ENCODE measurements at places on chromosomes 16 and 17. TPM values are rescaled to one million over a fixed set of nuclear protein-coding genes. Genes with fewer than 3 reads are reported as not detected.

- no peak for DNase-seq
Observed at GRCh38 chr16:70512456-70512855, 10.9 kb downstream of the COG4 start.

- DNase-seq = no peak
Observed at GRCh38 chr16:77991701-77992100, 30.6 kb upstream of the CLEC3A start.

DRC7 gene
- 3.8 TPM for polyA plus RNA-seq

DNA sequence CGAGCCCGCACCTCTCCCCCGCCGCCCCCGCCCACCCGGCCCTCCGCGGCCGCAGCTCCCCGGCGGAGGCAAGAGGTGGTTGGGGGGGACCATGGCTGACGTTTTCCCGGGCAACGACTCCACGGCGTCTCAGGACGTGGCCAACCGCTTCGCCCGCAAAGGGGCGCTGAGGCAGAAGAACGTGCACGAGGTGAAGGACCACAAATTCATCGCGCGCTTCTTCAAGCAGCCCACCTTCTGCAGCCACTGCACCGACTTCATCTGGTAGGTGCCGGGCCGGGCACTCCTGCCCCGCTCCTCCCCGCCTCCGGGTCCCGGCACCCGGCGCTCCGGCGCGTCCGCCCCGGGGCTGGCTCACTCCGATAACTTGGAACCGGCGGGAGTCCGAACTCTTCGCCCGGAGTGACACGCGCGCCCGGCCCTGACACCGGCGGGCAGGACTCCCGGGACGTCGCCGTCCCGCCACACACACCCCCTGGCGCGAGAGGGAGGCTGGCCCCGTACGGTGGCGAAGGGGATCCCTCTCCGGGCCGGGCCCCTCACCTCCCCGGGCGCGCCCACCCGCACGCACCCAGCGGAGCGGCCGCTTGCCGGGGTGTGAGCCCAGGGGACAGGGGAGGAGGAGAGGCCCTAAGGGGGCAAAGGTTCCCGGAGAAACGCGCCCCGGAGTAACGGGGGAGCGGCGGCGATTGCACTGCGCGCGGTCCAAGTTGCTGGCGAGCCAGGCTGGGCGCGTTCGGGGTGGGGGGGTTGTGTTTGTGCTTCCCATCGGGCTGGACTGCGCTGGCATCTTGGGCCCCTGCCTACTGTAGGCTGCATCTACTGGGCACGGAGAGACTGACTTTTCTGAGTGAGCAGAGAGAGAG lies 581 bp downstream of the PRKCA start:
- DNase-seq = no peak

Data from renal cortex interstitium (tissue), 15 donors.